ENCODE measurements at places on chromosomes 12 and 14.

- peak; percentile 80 for DNase-seq
These were observed 129.3 kb downstream of the ZFP36L1 start for GRCh38 chr14:68663385-68664076.

DNA sequence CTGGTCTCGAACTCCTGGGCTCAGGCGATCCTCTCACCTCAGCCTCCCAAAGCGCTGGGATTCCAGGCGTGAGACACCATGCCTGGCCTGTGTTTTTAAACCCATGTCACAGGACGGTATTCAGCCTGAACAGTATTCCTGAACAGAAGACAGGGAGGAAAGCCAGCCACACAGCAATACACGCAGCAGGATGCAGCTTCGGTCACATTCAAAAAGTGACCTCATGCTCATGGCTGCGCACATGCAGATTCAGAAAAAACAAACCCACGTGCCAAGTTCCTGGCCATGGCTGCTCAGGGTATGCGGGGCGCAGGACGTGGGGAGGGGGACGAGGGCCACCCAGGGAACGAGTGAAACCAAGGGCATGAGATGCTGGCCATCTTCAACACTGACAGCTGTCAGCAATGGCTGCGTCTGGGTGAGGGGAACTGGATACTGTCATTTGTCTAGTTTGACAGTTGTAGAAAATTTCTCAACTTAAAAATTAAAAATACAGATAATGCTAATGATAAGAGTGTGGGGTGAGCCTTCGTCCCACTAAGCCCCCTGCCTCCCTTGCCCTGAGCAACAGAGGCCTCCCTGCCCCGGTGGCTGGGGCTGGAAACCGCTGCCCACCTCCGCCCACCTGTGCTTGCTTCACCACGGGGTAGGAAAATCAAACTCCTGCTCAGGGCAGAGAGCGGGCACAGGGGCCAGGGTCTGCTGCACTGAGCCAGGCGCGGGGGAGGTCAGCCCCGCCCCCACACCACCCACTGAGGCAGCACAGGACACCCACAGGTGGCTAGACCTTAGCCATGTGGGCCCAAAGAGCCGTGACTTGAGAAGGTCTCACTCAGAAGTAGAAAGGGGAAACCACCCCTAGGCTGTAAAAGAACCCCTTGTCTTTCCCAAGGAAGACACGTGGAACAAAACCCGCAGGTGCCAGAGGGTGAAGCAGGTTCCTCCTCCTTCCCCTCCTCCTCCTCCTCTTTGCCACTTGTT, 84.2 kb downstream of the SCARB1 start:
- no peak for DNase-seq

GRCh38 chr14:39246618-39247017, 12.9 kb downstream of the MIA2 start:
- no peak for DNase-seq

GRCh38 chr14:59210621-59211020, 22.2 kb downstream of the DAAM1 start:
- no peak for DNase-seq

DNA sequence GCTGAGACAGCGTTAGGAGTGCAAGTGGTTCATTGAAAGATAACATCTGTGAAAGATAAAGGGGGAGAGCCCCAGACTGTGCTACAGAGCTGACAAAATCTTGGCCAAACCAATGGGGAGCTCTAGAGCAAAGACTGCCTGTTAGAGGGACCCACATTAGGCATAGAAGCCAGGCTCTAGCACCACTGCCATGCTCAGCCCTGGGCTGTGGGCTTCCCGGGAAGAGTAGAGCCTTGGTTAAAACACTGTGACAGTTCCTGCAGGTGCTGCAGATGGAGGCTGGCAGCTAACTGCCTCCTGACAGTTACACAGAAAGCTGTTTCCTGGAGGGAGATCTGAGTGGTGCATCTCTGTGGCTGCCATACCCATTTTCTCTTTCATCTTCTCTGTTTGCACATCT, 23.0 kb downstream of the TSHR start:
- DNase-seq: no peak

DNA sequence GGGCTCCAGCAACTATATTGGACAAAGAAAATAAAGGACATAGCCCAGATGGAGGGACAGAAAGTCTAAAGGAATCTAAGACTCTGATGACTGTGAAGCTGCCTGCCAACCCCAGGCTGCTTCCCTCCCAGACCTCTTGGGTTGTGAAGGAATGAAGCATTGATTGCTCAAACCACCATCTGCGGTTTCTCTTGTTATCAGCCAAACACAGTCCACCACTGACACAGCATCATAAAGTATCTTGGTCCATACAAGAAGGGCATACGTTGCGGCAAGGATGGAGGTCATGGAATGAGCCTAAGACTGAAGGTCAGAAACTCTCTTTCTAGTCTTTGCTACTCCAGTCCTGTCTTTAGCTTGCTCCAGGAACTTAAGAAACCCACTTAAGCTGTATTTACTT, 58.5 kb upstream of the PLXNC1 start:
- no peak for DNase-seq

DNA sequence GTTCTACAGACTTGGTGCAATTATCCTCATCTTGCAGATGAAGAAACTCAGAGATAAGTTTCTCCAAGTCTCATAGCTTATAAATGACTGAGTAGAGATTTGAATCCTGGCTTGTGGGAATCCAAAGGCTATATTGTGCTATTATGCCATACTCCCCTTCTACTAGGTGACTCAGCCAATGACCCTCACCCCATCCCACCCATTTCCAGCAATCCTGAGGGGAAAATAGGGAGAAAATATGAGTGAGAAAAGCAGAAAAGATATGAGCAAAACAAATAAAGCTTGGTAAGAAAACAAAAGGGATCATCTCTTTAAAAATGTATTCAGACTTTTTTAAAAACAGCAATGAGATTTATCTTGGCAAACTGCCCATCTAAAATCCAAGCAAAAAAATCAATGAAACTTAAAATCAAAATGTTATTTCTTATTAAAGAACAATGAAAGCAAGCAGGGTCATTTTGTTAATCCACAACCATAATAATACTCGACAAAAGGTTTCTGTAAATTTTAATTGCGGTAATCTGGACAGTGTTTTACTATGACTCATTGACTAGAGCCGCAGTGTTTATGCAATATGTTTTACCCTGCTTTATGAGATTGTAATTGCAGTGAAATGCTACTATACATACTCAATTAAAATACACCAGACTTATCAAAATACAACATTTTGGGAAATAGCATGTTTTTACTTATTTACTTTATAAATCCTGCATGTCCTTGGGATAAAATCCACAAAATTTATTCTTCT, 13.1 kb upstream of the LGR5 start:
- no peak for DNase-seq

DNA sequence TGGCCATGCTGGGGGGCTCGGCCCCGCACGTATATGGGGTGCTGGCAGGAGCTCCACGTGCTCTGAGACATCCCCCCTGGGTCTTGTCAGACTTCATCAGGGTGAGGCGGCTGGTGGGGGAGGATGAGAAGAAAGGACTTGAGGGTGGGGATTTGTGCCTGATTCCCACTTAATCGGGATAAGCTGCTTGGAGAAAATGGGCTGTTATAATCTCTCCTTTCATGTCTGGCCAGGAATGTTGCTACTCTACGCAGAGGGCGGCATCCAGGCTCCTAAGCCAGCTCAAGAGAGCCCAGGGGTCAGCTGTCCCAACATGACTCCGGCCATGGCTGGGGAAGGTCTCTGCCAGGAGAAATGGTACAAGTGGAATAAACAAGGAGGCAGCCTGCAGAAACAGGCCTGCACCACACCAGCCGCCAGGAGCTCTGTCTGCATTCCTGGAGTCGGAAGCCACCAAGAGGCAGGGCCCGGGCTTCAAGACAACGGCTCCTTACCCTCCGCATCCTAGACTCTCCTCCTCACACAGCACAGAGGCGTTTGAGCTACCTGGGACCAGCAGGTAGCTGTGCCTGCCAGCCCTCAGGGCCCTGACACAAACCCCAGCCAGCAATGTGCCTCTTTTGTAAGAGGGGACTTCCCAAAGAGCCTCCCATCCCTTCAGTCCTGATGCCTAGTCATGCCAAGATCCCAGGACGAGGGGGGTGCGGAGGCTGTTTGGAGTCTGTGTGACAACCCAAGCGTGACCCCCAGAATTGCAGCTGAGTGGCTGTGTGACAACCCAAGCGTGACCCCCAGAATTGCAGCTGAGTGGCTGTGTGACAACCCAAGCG, 195.8 kb upstream of the DIO3 start:
- no peak for DNase-seq

DNA sequence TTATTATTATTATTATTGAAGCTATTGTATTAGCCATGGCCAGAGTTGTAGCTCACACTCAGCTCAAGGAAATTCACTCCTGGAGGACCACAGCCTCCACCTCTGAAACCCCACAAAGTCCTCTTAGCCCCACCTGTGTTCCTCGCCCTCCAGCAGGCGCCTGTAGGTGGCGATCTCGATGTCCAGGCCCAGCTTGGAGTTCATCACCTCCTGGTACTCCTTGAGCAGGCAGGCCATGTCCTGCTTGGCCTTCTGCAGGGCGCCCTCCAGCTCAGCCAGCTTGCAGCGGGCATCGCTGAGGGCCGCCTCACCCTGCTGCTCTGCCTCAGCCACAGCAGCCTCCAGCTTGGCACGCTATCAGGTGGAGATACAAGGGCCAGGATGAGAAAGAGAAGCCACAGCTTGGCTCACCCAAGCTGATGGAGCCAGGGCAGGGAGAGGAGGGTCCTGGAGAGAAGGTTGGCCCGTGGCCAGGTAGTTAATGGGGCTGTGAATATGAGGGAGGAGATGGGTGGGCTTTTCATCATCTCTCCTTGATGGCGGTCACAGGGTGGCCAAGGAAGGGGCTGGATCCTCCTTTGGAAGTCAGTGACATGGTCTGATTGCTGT, 5.1 kb downstream of the KRT85 start:
- DNase-seq: no peak
